ENCODE measurements at places on chromosomes 2 and 18.

DNA sequence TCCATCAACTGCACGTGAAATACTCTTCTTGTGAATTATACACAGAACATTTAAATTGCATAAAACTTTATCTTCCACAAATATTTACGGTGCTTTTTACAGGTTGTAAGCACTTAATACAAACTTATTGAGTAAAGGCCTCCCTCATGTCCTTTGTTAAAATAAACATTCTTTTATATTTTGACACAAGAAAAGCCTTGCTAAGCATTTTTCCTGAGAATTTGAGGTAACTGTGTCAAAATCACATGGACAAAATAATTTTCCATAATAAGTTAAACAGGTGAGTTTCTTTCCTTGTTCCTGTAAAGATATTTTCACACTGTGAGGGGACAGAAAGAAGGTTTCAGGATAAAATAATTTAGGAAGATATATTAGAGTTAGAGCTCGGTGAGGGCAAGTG lies 1317.1 kb upstream of the ZEB2 start:
- DNase-seq, result no peak

DNA sequence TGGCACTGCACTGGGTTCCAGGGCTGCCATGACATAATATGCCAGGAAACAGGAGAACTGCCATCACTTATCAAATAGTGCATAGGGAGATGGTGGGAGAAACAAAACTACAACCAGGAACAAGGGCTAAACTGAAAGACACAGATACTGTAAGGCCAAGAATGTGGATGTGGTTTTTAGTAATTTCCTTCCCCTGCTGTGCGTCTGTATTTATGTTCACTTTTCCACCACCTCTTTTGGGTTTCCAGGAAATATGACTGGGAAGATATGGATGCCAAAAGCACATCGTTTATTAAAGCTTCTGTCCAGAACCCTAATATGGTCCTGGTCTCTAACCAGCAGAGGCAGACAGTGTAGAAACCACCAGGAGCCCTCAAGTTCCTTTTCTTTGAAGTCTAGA lies 759.7 kb upstream of the FANCL start:
- DNase-seq, result no peak

- DNase-seq, result no peak
These were observed 30.0 kb upstream of the HS6ST1 start for GRCh38 chr2:128348701-128349100.

DNA sequence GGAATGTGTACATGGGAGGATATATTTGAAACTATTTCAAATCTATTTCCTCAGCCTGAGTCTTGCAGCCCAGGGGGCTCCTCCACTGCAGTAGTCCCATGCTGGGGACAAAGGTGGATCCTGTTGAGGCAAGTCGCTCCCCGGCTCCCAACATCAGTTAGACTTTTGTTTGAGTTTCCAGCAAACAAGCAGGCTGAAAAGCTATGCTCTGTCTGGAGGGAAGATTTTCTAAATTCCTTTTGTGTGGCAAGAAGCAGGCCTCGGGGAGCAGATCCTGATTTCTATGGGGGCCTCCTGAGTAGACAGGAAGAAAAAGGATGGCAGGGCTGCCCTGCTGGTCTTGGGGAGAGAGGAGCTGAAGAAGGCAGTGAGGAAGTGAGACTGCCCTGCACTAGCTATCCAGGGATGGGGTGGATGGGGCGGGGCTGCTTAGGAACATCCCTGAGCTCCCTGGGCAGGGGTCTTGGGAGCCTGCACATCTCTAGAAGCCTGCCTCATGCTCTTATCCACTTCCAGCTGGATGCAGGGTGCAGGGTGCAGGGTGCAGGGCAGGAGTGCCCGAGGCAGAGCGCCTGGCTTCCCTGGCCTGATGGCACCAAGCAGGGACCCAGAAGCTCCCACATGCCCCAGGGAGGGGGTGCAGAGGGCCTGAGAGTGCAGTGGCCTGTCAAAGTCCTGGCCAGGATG lies 6.0 kb upstream of the CIB4 start:
- no peak for DNase-seq

DNA sequence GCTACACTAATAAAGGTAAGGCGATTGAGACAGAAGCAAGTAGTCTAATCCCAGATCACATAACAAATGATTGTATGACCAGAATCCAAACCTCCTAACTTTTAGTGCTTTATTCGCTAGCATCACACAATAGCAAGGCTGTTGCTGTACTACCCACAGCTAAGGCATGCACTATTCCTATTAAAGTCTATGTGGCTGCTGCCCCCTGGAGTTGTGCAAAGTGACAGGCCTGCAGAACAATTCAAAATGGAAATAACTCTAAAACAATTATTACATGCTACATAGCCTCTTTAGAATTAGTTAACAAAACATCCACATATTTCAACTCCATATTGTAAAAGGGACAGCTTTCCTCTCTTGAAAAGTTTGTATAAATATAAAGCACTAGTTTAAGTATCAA lies 6.0 kb downstream of the ERBB4 start:
- DNase-seq, result no peak

DNA sequence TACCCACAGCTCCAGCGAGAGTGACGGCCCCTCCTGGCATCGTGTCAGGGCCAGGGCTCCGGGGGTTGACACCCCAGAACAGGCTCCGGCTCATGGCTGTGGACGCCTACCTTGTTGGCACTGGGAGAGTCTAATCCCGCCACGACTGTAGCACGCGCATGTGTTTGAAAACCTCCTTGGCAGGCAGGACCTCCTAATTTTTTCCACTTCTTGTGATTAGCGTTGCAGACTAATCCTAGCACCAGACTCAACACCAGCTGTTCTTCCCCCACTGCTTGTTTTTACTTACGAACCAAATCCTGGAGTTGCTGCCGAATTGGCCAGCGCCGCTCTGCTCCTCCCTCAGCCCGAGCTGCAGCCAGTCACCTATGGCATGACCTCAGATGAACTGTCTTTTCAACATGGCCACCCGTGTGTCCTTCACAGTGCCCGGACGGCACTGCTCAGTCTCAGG lies 110.7 kb downstream of the KLHL29 start:
- DNase-seq, result no peak

- DNase-seq, result no peak
These were observed 27.6 kb downstream of the SLC40A1 start for GRCh38 chr2:189552991-189553404.

- DNase-seq, result no peak
These were observed 947 bp downstream of the ZEB2 start for GRCh38 chr2:144518748-144519596.

DNA sequence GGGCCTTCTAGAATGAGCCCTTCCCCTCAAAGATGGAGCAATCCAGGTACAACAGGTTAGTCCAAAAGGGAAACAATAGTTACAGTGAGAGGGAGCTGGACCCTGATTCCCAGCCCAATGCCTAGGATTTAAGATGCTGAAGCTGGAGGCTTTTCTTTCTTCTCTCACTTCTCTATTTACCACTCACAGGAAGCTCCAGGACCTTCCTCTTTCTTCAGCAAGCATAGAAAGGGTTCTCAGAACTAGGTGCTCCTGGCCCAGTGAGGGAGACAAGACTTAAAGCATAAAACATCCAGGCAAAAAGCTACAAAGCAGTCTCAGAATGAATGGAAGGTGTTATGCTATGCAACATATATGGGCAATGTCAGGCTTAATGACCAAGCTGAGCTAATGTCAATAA lies 279.0 kb downstream of the SRBD1 start:
- no peak for DNase-seq

- DNase-seq, result no peak
These were observed 378.4 kb downstream of the RND3 start for GRCh38 chr2:150109028-150109427.

GRCh38 chr18:51525453-51526225 lies 328.2 kb upstream of the MEX3C start:
- no peak for DNase-seq

DNA sequence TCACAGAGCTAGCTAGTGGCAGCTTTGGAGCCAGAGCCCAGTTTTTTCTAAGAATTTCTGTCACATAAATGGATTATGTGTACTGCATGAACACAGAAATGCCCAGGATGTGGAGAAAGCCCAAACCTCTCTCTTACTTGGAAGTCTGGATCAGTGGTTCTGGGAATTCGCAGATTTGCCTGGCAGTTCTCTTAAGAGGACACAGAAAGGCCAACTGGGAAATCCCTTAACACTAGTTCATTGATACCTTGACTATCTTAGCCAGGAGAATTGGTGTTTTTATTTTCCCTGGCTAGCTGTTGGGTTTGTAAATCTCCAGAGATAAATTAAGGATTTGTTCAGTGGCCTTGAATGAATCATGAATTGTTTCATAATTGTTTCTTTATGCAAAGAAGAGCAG lies 95.3 kb downstream of the DPP10 start:
- no peak for DNase-seq

DNA sequence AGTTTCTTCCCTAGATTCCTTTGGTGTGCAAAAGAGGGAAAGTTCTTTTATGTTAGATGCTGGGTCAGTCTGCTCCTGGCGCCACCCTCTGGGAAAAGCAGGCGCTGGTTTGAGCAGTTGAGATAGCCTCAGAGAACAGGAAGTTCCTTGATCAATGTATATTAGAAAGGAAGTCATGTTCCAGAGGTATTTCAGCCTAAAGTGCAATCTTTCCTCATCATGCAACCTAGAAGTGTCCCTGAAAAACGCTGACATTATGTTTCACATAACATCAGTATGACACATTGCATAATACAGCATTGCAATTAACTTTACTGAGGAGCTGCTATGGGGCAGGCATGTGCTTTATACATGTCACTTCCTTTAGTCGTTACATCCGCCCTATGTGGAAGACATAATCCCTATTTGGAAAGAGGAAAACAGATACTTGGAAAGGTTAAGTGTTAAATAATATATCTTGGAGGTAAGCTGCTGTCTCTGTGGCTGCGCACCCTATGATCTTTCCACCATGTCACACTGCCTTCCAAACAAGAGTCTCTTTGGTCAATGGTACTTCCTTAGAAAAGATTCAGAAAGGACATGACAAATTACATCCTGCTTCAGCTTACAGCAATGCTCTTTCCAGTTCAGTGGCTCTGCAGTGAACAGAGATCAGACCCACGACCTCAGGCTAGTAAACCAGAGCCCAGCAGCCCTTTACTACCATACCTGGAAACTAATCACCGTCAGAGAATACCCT lies 369.7 kb downstream of the RAD51AP2 start:
- no peak for DNase-seq

DNA sequence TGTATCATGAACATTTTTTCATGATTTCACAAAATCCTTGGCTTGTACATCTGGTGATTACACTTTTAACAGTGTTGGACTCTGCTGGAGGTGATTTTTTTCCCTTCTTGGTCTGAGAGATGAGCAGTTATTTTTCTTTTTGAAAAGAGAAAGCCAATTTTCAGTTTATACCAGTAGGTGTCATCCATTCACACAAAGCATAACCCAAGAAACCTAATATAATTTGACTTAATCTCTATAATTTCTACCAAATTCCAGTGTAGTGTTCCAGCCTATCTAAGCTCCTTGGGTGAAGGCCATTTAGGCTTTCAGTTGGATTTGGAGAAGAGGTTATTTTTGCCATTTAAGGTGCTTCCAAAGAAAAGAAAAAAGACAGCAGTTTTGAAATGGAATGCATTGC lies 7.7 kb upstream of the ICOS start:
- no peak for DNase-seq

DNA sequence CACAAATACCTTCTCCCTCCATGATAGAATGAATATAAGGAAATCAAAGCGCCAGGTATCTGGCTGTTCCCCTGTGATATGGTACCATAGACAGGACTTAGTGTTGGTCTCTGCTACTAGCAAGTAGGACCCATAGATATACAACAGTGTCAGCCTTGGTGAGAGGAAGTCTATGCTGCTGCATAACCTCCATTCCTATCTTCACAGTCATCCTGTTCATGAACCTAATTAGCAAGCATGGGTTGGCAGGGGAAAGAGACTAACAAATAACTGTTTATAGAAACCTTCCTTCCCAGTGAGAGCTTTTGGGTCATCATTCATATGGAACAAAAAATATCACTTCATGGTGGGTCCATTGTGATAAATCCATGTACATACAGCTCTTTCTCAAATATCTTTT lies 188.9 kb upstream of the FAM98A start:
- no peak for DNase-seq

DNA sequence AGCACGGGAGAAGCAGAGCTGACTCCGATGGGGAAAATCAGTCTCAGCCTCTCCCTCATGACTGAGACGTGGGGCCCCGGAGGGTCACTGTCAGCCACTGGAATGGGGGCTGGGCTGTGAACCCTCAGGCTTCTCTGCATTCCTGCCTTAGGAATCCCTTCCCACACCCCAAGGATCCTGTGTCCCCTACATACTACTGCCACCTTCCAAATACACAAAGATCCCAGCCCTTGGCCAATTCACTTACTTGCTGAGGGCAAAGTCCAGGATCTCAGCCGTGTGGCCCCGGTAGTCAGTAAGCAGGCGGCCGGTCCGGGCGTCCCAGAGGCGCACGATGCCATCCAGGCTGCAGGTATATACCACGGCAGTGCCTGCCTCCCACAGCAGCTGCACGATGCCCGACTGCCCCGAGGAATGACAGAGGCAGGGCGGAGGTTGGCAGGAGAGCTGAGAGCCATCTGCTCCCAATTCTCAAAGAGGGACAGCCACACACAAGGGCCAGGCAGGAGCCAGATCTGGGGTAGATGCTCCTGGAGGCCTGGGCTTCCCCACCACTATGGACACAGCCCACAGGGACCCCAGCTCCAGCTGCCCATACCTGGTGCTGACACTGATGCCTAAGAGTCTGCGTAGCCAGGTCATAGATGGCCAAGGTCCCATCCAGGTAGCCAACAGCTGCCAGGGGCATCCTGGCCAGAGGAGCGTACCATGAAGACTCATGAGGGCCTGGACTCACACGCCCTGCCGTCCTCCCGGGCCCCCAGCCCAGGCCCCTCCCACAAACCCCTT lies 4.2 kb downstream of the GPBAR1 start:
- no peak for DNase-seq

DNA sequence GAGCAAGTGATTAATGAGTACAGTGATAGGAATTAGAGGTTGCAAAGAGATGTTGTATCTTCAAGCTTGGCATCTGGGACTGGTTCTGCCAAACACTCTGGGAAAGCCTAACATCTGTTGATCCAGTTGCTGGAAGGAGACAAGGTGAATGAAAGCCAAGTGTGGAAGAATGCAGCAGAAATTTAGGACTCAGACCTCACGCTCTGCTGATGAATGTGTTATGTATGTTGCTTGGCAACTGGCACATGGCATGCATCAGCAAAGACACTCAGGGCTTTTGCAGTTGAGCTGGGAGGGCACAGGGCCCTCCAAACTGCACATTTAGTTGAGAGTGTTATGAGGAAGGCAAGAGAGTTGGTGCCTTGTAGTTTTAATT lies 105.5 kb downstream of the COLEC12 start:
- DNase-seq, result no peak

GRCh38 chr2:85935746-85936208 lies 47.0 kb upstream of the ST3GAL5 start:
- DNase-seq, result no peak

- no peak for DNase-seq
These were observed 619.3 kb downstream of the TRIB2 start for GRCh38 chr2:13335862-13336535.

- DNase-seq, result no peak
These were observed 26.6 kb upstream of the MAP3K20 start for GRCh38 chr2:173048897-173049661.
